ENCODE measurements at places on chromosomes 4 and X.

GRCh38 chr4:159398236-159398638 lies 295.4 kb downstream of the RAPGEF2 start:
- DNase-seq = no peak

- DNase-seq = no peak
Observed at GRCh38 chr4:183821076-183821853, 83.8 kb upstream of the STOX2 start.

DNA sequence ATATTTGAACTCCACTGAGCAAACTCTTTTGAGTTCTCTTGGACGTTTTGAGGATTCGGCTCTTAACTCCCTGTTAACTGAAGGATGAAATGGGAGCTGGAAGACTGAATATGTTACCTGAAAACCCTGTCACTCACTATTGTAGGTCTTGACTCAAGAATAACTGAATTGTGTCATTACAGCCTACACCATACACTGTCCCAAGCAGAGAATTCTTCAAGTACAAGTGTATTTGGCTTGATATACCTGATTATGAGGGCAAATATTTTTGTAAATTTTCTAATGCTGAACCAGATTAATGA lies 276.1 kb downstream of the CFAP299 start:
- DNase-seq = no peak

DNA sequence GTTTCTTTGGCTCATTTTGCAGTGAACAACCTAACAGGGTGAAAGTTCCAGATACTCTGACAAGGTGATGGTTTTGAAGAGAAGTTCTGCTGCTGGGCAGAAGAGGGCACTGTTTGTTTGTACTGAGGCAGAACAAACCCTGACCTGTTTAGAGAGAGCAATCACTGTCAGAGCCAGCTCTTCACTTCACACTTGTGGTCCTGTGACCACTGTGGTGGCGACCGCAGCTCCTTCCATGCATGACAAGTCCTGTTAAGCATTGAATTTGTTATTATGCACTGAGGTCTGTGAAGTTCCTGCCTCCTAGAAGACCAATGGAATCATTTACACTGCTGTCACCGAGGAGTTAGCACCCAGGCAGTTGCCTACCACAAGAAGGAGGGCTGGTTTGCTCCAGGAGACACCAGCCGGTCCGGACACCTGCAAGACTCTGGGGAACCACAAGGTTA lies 86.6 kb downstream of the ZNF330 start:
- peak; percentile 47 for DNase-seq

DNA sequence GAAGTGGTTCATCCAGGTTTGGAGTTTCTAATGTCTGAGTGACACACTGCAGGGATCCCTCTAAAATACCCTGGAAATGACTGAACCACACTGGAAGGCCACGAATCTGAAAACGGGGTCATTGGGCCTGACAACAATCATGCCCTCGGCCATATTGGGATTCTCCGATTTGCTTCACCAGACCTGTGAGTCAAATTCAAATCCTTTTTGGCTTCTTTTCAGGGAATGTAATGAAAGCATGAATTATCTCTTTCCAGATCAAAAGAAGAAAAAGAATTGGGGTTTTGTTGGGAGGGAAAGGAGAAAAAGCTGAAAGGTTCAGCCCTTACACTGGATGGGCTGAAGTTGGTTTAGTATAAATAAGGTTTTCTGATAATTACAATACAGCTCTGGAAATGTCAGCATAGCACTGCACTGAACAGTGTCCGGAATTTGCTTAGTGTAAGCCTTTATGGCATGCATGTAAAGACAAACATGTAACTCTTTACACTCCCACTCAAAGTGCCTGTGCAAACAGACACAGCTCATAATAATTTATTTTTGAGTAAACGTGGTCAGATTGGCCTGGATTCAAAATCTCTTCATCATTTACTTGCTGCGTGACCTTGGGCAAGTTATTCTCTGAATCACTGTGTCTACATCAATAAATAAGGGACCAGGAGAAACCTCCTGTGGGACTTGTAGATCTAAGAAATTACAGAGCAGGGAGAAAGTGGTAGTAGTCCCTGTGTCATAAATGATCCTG lies 21.4 kb downstream of the CT47C1 start:
- no peak for DNase-seq

- DNase-seq = no peak
Observed at GRCh38 chr4:3791910-3792542, 25.8 kb downstream of the ADRA2C start.

DNA sequence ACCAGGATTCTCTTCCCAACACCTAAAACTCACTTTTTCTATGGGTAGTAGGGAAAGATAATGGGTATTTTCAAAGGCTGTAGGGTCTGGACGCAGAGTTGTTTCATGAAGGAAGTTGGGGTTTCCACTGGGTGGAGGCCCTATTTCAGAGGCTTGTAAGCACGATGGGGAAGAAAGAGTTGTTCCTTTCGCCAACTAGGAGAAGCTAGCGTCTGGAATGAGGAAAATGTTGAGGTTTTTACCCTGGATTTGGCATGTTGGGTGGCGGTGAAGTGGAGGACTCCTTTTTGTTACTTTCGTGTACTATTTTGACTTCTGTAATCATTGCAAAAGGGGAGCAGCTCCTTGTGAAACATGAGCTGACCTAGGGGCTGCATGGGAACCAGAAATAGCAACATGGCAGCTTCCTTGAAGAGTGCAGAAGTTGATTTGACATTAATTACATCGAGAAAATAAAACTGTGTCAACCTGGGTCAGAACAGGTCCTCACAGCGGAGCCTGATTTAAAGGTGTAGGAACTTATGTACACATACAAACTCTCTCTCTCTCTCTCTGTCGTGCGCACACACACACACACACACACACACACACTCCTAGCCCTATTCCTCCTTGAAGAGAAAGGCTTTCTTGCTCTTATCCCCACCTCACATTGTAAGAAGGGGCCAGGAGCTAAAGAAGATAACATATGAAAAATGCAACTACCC lies 19.1 kb downstream of the VSIG4 start:
- no peak for DNase-seq

GRCh38 chr4:152014280-152014679 lies 253.5 kb upstream of the GATB start:
- peak; percentile 23 for DNase-seq

- DNase-seq = no peak
Observed at GRCh38 chr4:38919494-38919893, 51.9 kb downstream of the FAM114A1 start.

DNA sequence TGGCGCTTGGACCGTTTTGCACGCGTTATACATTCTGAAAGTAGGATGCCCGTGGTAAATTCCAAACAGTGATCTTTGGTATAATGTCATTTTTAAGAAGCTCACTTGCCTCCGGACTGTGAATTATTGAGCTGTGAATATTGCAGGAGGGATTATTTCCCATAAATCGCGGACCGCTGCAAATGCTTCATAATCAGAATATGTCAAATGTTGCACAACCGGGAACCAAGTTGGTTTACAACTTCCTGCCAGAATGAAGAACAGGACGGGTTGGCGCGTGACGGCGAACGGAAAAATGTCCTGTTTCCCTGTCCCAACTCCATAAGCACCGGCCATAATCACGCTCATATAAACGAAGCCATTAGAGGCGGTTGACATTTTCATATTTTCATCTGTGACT lies 67.6 kb downstream of the SHOX start:
- DNase-seq = no peak

DNA sequence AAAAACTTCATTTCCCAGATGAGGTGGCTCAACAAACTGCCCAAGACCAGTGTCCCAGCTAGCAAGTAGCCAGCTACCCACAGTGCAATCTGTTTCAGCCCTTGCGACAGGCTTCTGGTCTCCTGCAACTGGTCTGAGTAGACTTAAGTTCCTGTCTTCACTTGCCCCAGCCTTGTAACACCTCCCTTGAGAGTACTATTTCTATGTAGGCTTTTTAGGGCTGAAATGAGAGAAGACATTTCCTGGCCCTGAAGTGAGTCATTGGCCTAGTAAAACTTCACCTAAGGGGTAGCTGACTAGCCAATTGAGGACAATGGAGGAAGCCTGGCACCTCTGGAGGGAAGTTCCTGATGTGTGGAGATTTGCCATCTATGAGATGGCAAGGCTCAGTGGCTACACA lies 80.1 kb upstream of the STIM2 start:
- DNase-seq = no peak

- DNase-seq = no peak
Observed at GRCh38 chr4:70734168-70734954, 12.6 kb downstream of the RUFY3 start.

DNA sequence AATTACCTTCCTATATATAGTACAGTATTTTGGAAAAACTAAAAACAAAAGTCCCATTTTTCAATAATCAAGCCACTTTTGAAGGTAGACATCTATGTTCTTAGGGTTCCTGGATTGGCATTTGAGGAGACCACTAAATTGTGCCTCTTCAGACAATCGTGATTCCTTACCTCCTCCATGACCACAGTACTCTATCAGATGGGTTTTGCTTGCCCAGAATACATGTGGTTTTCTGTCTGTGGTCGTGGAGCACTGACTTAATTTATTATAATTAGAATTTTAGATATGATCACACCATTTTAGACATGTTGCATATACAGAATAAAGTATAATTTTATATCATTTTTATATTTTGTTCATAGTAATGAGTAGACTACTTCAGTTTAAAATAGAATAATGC lies 67.9 kb downstream of the NDST3 start:
- DNase-seq = no peak

GRCh38 chr4:99473131-99473530 lies 37.7 kb upstream of the C4orf17 start:
- DNase-seq = no peak

GRCh38 chrX:11053351-11053750 lies 57.8 kb upstream of the HCCS start:
- DNase-seq = no peak

- no peak for DNase-seq
Observed at GRCh38 chr4:16329125-16329796, 103.0 kb upstream of the TAPT1 start.

DNA sequence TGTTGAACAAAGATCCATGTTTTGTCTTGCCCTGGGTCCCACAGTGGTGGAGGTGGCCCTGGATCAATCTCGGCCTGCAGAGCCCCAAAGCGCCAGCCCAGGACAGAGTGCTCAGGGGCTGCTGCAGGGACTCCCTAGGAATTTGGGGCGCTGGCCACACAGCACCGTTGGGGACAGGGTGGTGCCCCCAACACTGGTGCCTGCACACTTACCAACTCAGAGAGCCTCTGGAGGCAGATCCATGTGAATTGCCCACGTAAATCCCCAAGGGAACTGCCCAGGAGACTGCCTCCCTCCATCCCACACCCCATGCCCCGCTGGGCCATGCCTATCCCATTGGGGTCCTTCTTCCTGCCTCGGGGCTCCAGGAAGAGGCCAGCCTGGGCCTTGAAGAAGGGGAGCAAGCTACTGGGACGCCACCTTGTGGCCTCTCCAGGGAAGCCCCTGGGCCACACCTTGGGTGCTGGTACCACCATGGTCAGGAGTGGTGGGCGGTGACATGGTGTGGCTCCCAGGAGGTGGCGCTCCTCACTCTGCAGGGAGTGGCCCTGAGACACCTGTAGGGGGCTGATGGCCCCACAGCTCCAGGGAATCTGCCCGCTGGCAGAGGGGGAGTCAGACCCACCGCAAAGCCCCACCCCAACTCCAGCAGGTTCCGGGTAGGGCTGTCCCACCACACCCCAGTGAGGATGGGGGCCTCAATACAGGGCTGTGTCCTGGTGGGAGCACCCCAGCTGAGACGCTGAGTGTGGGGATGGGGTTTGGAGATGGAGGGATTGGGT lies 22.8 kb downstream of the CFAP99 start:
- peak; percentile 77 for DNase-seq

GRCh38 chrX:120358737-120359456 lies 3.0 kb upstream of the ATP1B4 start:
- no peak for DNase-seq

- DNase-seq = no peak
Observed at GRCh38 chr4:45484740-45485139, 639.1 kb downstream of the GABRG1 start.

- DNase-seq = peak; percentile 13
Observed at GRCh38 chrX:1390621-1391369, 1.1 kb downstream of the SLC25A6 start.

DNA sequence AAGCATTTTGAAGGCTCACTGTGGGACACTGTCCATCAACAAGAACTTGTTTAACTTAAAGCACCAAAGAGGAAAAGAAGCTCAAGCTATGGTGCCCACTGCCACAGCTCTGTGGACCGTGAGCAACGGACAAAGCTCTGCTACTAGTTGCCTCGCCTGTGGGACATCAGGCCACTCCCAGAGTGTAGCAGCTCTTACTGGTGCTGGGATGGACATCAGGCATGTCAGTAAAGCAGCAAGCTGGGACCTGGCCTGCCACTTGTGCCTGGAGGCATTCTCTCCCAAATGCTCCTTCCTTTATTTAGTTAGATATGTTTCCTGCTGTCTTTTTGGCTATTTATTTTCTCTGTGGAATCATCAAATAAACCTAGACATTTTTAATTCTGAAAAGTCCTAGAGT lies 46.7 kb downstream of the TMEM154 start:
- no peak for DNase-seq

DNA sequence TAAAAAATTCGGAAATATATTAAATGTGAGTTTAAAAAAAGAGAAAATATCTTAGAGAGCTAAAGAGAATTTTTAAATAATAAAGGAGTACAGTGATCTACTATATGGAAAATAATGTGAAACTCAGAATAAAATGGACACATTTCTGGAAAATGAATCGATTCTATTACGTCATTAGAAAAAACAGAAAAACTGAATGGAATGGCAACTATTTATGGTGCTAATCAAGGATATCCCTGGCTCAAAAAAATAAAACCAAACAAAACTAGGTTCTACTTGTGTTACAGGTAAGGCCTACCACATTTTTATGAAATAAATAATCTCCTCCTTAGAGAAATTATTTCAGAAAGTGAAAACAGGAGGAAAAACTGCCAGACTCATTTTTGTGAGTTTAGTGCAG lies 5.5 kb upstream of the SLC7A11 start:
- no peak for DNase-seq

DNA sequence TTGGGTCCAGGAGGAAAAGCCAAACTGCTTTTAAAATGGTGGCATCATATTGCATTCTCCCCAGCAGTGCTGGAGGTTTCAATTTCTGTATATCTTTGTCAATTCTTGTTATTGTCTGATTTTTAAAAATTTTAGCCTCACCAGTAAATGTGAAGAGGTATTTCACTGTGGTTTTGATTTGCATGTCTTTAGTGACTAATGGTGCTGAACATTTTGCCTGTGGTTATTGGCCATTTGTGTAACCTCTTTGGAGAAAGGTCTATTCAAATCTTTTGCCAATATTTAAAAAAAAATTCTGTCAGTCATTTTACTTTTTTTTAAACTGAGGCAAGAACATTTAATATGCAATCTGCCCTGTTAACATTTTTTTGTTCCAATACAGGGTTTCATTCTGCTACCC lies 322.1 kb downstream of the TLL1 start:
- DNase-seq = no peak

- DNase-seq = no peak
Observed at GRCh38 chrX:13750204-13750603, 15.7 kb downstream of the OFD1 start.

DNA sequence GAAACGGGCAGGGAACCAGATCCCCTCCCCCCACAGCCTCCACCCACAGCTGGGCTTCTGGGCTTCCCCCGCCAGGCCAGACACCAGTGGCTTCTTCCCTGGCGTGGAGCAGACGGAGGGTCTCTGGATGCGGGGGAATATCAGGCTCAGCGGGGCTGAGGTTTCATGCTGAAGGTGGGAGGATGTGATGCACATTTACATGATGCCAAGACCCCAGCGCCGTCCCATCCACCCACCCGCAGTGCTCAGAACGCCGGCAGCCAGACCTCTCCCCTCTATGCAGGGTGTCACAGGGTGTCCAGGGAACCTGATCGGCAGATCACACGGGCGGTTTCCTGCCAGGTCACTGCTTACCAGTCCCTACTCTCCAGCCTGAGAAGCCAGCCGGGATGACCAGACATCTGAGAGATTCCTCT lies 12.8 kb upstream of the TNIP2 start:
- no peak for DNase-seq

GRCh38 chr4:33133723-33134122 lies 2413.6 kb downstream of the PCDH7 start:
- DNase-seq = no peak
